ENCODE measurements at places on chromosomes 2 and 18.

GRCh38 chr2:25256488-25256875, 85.2 kb downstream of the DNMT3A start:
- DNase-seq: no peak

DNA sequence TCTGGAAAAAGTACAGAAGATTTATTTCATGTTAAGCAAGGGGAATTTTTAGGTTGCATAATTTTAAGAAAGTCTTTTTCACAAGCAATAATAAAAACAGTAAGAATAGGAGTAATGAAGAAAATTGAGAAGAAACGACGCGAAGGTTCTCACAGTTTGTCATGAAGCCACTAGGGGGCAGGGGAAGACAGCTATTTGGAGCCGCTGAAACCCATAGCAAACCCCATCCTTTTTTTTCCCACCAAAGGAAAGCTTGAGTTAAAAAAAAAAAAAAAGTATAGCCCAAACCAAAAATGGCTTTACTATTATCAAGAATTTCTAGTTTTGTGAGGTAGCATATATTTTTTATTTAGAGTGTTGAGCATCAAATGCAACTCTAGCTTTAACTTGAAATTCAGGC, 300.9 kb downstream of the PHLPP1 start:
- no peak for DNase-seq

DNA sequence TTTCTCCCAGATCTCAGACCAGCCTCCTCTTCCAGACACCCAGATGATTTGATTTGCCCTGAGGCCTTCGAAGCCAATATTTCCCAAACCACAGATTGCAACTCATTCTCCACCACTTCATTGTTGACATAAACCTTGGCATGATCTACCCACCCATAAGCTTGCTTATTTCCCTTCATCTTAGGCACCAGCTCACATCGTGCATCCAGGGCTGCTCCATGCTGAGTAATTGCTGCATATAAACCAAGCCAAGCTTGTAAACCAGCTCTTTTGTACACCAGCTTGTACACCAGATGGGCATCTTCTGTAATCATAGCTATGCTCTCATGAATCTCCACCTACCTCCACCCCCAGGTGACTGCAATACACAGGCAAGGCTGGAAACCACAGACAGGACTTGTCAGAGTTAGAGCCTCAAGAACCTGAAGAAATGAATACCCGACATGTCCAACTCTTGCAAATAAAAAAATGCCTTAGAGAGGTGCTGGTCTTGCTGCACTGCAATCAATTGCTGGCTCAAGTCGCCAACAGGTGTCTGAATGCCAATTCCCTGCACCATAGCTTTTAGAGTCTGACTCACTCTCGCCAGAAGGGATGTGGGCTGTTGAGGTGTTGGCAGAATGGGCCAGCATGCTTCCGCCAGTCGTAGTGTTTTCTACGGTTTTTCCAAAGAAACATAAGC, 31.5 kb downstream of the TRABD2A start:
- no peak for DNase-seq

GRCh38 chr2:130341562-130342019, 1.1 kb upstream of the IMP4 start:
- DNase-seq: no peak

GRCh38 chr2:159559034-159559433, 57.3 kb downstream of the BAZ2B start:
- no peak for DNase-seq

DNA sequence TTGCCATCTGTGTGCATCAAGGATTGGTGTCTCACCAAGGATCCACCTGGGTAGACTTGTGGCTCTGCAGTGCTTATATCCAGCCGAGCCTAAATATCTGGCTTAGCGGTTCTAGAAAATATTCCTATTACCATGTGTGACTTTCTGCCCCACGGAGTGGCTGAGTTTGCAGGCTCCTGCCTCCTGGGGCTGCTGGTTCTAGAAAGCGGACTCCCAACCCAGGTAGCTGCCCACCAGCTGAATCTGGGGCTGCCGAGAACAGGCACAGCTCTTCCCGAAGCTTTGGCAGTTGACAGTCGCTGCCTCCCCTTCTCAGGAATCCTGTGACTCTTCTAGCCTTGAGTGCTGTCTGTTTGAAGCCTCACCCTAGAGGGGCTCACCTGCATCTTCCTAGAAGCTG, 104.6 kb downstream of the TPGS2 start:
- DNase-seq: no peak

- no peak for DNase-seq
Observed at GRCh38 chr2:69729266-69729665, 12.7 kb upstream of the ANXA4 start.

DNA sequence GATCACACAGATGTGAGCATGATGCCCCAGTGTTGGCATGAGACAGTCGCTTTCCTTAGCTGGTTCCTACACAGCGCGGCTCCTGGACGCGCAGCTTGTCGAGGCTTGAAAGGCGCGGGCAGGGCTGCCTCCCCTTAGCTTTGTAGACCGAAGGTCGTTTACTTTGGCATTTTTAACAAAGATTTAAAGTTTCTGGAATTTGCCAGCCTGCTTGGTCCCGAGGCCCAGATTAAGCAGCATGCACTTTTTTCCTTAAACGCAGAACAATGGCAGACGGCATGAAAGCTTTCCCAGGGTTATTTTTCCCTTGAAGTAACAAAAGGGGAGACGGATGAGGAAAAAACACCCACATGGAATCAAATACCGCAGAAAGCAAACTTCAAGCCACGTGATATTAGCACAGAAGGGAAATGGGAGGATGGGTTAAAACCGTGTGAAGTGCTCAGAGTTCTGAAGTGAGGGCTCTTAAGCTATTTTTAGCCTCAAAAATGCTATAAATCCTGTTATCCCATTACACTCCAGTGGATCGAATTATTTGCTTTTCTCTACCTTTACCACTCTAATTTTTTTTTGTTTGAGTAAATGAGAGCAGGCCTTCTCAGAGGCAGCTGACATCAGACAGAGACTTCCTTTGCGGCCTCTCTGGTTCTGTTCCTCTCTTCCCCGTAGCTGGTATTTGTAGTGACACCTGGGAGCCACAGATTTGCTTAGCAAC, 55.7 kb downstream of the NPAS2 start:
- no peak for DNase-seq

DNA sequence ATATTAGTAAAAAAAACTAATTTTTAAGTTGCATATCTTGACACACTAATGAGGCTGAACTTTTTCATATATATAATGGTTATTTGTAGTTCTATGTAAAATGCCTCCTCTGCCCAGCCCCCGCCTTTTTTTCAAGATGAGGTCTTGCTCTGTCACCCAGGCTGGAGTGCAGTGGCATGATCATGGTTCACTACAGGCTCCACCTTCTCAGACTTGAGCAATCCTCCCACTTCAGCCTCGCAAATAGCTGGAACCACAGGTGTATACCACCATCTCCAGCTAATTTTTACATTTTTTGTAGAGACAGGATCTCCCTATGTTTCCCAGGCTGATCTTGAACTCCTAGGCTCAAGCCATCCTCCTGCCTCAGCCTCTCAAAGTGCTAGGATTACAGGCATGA, 24.3 kb downstream of the ATF2 start:
- DNase-seq: no peak

- no peak for DNase-seq
Observed at GRCh38 chr2:215020283-215020682, 118.1 kb downstream of the ABCA12 start.

Measured in D721Med (cell line).